Cardiac fibroblast (primary cell): ENCODE measurements at places on chromosomes 5 and 9.

DNA sequence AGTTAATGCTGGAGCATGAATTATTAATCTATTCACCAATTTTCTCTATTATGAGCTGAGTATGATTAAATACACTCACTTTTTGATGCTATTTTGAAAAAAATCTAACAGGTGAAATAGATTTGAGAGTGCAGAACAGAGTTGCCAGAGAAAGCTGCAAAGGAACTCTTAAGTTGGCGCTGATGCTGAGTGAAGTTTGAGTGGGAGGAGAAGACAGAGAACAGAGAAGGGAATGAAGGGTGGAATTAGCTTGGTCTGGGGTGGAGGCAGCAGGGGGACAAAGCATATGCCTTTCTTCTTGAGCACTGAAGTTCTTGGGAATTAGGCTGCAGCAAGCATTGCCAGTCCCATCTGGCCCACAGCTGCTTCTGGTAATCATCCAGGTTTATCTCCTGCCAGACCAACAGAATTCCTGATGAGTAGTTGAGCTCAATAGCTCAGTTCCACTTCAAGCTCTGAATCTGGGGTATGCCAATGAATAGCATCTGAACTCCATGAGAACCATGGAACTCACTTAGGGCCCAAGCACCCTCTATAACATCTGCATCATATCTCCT lies 290.1 kb downstream of the HINT1 start:
- DNase-seq: no peak

- peak; percentile 76 for DNase-seq
Measured at GRCh38 chr9:111965566-111966019, 69.0 kb downstream of the UGCG start.

- peak; percentile 50 for DNase-seq
Measured at GRCh38 chr9:68507130-68507805, 33.4 kb downstream of the TMEM252 start.

DNA sequence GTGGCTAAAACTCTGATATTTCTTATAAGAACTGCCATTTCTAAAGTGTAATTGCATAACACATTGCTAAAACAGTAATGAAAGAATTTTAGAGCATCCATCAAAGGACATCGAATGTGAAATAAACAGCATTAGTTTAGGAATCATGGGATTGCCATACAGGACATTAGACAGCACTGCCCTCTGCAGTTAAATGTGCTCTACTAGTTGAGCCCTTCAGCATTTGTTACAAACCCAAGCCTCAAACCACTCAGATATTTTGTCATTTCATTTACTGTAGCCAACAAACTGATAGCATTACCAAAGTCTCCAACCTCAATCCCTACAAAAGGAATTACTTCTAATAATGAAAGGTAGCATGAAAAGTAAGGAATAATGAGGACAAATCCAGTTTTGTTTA lies 116.8 kb upstream of the COX7C start:
- DNase-seq: no peak
